ENCODE measurements at places on chromosomes 11 and 22. TPM values are rescaled to one million over a fixed set of nuclear protein-coding genes. Genes with fewer than 3 reads are reported as not detected.

Gene CYB5R2
- polyA plus RNA-seq: 1.7 TPM

Gene KRTAP5-8
- polyA plus RNA-seq: not detected

Gene CRKL
- polyA plus RNA-seq: 19.2 TPM

Gene TRIM49
- not detected for polyA plus RNA-seq

Gene SMIM35
- not detected for polyA plus RNA-seq

Gene PHLDA2
- 14.2 TPM for polyA plus RNA-seq

Gene LRRC74B
- not detected for polyA plus RNA-seq

Gene SCUBE1
- 0.01 TPM for polyA plus RNA-seq

Gene PLA2G3
- polyA plus RNA-seq: 0.01 TPM

Gene SPON1
- polyA plus RNA-seq: 8.6 TPM

Gene VPREB1
- polyA plus RNA-seq: not detected

Gene CACNA1I
- polyA plus RNA-seq: not detected

Gene RIBC2
- polyA plus RNA-seq: not detected

Gene CELSR1
- 6.4 TPM for polyA plus RNA-seq

Gene ME3
- polyA plus RNA-seq: 17.2 TPM

Gene GDPD4
- polyA plus RNA-seq: not detected

Gene KIF18A
- not detected for polyA plus RNA-seq

Gene FOLH1
- 0.15 TPM for polyA plus RNA-seq

Gene SUSD2
- polyA plus RNA-seq: 5.4 TPM

Gene SLC22A9
- polyA plus RNA-seq: not detected

Gene SRPRA
- 32.5 TPM for polyA plus RNA-seq

Gene UBASH3B
- 0.51 TPM for polyA plus RNA-seq

Gene GLYAT
- not detected for polyA plus RNA-seq

Gene AP1B1
- polyA plus RNA-seq: 29.1 TPM

Gene FOLR2
- 10.8 TPM for polyA plus RNA-seq

Gene APOL4
- 4.2 TPM for polyA plus RNA-seq

Gene NCR3LG1
- polyA plus RNA-seq: 0.29 TPM

Gene MRGPRX4
- polyA plus RNA-seq: not detected

Gene ATL3
- 5.9 TPM for polyA plus RNA-seq

Gene GNG3
- not detected for polyA plus RNA-seq

Gene SAA4
- polyA plus RNA-seq: not detected

Gene BTBD18
- polyA plus RNA-seq: not detected

Gene CBLIF
- polyA plus RNA-seq: not detected

Gene FOXRED2
- 2.4 TPM for polyA plus RNA-seq

Gene MUC6
- 0.07 TPM for polyA plus RNA-seq

Gene PIWIL4
- polyA plus RNA-seq: 2.6 TPM

Gene MAJIN
- polyA plus RNA-seq: not detected

Gene ANO9
- polyA plus RNA-seq: 0.37 TPM

Gene OR52A5
- not detected for polyA plus RNA-seq

Gene RHOD
- 98.8 TPM for polyA plus RNA-seq

Gene DEFB131B
- not detected for polyA plus RNA-seq

Data from heart right ventricle (tissue), 16 donors.